GM06990 (cell line): ENCODE measurements at places on chromosomes 2 and 18.

DNA sequence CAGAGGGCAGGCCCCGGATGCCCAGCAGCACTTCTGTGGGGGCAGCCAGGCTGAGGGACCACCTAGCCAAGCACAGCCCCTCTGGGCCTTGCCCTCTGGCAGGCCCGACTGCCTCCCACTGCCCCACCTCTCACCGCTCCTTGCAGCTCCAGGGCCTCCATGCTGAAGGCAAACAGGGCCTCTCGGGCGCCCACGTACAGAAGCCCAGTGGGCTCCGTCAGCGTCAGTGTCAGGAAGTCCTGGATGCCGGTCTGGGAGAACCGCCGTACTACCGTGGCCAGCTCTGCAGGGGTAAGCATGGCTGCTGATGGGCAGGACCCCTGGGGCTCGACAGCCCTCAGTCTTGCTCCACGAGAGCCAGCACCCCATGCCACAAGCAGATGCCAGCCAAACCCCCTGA, 3.7 kb downstream of the SEMA4C start:
- no peak for DNase-seq

DNA sequence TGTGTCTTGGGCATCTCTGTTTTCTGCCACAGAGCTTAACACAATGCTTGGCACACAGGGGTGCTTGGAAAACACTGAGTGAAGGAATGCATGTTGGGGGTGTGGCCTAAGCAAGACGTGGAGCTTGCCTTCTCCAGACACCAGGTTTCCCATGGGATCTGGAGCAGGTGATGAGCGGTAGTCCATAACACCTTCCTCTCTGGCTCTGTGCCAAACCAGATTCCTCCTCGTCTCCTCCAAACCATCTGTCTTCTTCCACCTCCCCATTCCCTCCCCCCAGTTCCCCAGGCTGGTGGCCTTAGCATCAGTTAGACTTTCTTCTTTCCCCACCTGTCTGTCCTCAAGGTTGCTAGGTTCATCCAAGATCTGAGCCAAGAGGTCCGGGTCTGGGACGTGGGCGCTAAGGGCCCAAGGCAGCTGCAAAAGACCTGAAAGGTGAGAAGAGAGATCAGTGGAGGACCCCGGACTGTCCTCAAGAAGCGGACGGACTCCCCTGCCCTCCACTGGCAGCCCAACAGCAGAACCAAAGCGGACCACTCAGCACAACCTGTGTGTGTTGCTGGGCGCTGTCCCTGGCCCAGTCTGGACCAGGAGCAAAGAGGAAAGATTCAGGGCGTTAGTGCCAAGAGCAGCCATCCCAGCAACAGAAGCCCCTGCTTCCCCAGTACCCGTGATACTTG, 1.2 kb upstream of the ITM2C start:
- DNase-seq: peak; percentile 11

DNA sequence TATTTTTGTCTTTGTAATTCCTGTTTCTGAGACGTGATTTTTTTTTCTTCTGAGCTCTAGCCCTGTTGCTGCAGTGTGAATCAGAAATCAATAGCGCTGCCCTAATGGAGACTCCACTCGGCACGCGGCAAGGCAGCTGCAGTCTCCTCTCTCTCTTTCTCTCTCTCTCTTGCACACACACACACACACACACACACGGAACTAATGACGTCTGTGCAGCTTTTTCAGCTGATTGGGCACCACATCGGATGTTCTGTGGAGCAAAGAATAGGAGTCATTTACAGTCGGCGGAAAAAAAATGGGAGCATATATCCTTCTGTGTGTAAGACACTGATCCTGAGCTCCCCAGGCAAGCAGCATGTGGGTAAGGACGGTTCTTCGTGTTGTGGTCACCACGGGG, 2.0 kb upstream of the MYT1L start:
- DNase-seq: no peak

GRCh38 chr2:109707281-109708147, 86.6 kb upstream of the RGPD5 start:
- DNase-seq: no peak

DNA sequence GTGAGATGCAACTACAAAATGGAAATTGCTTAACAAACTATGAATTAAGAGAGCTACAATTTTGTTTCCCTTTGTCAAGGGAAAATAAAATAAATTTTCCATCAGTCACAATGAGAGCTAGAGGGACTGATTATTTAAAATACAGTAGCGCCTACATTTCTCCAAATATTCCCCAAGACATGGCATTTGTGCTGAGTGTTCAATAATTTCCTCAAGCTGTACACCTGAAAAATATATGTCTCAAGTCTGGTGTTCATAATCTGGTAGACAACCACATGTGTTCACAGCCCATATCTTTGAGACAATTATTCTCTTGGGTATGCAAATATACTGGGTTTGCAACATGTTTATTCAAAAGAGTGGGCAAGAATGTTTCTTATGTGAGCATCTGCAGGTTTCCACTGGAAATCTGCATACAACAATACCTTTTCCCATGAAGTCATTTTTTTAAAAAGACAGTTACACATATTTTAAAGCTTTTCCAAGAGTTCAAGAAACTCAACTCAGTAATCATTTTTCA, 240.1 kb upstream of the VRK2 start:
- no peak for DNase-seq
